ENCODE measurements at places on chromosomes 13 and 19.

DNA sequence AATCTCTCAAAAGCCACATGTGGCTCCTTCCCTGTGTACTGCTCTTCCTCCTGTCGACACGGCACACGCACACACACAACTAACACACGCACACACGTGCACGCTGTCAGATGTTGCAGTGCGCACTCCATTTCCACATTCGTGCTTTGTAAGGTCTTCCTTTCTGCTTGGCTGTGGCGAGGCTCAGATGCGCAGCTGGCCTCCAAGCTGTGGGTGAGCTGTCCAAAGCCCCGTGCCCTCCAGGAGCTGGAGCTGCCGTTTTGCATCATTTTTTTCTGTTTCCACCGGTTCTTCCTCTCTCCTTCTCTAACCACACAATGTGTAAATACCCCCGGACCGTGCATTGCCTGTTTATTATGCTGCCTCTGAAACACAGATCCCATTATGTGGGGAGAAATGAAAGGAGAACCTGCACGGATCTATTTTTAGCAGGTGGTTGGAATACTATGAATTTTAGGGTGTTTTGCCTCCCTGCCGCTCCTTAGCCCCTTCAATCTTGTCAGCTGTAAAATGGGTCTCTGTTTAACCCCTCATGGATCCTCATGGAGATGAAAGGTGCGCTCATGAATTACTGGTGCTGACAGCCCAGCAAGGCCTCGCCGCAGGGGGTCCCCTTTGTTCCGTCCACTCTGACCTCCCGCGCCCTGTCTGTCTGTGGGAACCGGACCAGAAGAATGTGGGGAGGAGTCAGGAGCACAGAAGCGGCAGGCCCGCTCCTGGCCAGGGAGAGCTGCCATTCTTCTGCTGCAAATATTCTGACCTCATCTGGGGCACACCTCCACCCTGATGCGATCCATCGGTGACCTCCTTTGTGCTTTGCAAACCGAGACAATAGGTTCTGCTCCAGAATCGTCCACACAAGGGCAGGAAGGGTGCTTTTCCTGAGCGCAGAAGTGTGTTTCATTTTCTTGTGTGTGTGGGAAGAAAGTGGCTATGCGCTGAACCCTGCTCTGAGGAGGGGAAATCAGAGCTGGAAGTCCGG is 137.7 kb downstream of the SOX1 start:
- DNase-seq: no peak

- DNase-seq: no peak
Observed at GRCh38 chr19:38989066-38989605, 13.6 kb upstream of the FBXO17 start.

GRCh38 chr13:78598116-78598781 is 5.1 kb downstream of the POU4F1 start:
- DNase-seq: no peak

DNA sequence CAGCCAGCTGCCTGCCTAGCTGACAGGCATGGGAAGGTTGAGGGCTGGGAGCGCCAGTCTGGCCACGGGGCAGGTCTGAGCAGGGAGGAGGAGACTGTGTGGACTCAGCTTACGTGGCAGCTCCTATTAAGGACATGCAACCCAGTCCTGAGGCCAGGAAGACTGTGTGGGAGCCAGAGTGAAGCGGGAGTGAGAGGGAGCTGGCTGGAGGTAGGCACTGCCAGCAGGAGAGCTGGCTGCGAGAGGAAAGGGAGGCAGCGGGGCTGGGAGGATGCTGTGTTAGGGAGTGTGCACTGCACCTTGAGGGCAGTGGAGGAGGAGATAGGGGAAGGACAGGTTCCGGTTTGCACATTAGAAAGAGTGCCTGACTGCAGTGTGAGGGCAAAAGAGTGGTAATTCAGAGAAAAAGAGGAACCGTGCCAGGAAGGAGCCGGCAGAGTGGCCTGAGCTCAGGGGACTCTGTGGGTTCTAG is 99.2 kb downstream of the SLC7A1 start:
- peak; percentile 77 for DNase-seq

GRCh38 chr19:48325265-48325910 is at the start of gene EMP3:
TSS of gene EMP3 (plus strand) at chr19:48325552. CDS start at chr19:48326845, 1,293 bp downstream.
- peak; percentile 71 for DNase-seq

- DNase-seq: no peak
Observed at GRCh38 chr13:102825921-102826706, 19.7 kb upstream of the ERCC5 start.

GRCh38 chr19:37855098-37855497 is 51.3 kb downstream of the WDR87 start:
- DNase-seq: no peak

DNA sequence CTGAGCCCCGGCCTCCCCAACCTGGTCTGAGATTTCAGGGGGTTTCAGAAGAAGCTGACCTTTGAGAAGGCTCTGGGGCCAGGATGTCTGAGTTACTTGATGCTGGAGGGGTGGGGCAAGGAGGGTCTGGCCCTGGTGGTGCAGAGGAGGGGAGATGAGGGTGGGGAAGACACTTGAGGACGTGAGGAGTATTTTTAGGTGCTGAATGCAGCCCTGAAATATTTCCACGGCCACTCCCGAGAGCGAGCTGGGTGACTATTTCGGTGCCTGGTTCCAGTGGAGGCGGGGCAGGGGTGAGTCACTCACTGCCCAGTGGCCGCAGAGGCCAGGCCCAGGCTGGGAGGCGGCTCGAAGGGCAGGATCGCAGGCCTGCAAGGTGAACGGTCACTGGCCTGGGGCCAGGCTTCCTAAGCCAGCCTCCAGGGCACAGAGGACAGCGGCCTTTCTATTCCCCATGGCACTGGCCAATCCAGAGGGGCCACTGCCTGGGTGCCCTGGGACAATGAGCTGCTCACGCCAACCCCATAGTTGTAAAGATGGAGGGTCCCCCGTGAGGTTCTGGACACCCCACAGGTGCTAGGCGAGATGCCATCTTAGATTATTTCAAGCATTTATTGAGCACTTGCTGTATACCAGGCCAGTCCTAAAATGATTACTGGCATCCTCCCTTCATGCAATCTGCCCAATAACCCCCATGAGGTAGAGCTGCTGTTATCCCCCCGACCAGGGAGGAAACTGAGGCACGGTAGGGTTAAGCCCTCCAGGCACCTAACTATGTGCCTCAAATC is 19.7 kb upstream of the JUND start:
- no peak for DNase-seq
